ENCODE measurements at places on chromosomes 12 and 14.

- no peak for DNase-seq
These were observed 406.9 kb downstream of the LRFN5 start for GRCh38 chr14:42013559-42013958.

DNA sequence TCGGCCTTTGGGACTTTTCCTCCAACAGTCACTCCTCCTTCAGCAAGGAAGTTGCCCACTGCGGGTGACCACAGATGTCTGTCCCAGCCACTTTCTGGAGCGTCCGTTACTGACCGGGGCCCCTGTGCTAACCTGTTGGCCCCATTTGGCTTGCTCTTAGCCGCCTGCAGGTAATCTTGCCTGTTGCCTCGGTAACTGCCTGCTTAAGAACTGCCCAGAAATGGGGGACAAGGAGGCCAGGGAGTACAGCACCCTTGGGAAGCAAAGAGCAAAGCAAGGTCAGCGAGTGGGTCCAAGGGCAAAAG is 338.8 kb upstream of the SFSWAP start:
- DNase-seq = no peak

DNA sequence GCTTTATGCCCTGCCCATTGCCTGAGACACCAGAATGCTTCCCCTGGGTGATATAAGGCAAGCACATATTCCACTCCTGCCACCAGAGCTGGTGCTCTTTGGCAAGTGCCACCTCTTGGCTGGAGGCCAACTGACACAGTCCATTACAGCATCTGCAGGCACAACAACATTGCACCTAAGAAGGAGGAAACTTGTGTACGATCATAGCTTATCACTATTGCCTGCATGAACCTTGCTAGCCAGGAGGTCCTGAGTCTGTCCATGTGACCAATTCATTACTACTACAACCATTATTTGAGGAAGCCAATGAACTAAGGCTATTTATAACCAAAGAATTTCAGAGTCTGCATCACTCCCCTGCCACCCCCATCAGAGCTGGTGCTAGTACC is 119.8 kb upstream of the SCAF11 start:
- DNase-seq = no peak

DNA sequence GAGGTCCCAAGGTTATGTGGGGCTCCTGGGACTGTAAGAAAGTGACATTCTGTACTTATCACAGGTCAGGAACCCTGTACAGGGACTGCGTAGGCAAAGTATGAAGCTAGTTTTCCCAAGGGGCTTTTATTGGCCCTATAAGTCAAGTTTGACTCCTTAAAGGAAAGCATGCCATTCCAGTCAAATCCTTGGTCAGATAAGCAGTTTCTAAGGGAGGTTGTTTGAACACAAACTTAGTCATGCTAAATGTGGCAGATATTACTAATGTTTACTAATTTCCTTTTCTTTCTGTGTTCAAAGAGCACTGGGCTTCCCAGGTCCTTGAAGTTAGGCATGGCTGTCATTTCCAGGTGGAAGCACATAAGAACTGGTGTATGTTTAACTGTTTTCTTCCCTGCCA is 472.4 kb downstream of the ATP23 start:
- no peak for DNase-seq

GRCh38 chr12:85322715-85323114 is 42.7 kb downstream of the ALX1 start:
- no peak for DNase-seq

DNA sequence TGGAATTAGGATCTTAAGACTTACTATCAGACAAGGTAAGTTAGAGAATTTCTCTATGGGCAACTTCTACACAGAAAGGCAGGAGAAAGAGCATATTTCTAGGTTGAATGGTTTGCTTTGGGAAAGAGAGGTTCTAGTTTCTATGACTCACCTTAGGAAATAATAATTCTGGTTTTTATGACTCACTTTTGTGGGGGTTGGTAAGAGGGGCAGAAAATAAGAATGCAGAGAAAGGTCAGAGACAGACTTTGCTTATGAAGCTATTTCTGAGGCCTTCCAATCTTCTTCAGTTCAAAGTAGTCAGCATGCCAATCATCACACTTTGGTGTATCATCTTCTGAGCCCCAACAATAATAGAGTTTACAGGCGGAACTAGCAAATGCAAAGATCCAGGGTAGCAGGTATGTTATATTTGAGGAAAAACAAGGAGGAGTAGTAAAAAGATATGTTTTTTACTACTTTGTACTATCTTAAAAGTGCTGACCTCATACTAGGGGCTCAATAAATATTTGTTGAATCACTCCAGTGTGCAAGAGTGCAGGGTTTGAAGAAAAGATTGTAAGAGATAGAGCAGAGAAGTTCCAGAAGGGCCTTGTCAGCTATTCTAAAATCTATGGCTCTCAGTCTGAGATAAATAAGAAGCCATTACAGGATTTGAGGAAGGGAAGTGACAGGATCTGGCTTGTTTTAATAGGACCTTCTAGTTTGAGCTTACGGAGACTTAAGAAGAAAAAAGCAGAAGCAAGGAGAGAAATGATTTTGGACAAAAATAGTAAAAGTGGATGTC is 56.7 kb upstream of the LRFN5 start:
- no peak for DNase-seq

DNA sequence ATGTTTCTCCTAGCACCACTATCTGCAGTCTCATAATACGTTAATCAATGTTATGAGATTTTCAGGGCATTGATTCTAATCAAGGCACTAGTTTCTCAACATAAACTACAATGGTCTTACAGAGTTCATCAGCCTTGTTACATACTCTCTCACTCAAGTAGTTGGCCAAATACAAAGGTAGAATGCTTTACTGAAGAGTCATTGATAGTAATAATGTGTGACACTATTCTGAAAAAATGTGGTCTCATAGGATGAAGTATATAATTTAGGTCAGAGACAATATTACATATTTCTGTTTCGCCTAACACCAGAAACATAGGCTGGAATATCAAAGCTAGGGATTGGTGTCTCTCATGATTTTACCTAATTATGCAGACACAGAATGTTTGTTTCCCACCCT is 35.2 kb upstream of the MDGA2 start:
- no peak for DNase-seq

DNA sequence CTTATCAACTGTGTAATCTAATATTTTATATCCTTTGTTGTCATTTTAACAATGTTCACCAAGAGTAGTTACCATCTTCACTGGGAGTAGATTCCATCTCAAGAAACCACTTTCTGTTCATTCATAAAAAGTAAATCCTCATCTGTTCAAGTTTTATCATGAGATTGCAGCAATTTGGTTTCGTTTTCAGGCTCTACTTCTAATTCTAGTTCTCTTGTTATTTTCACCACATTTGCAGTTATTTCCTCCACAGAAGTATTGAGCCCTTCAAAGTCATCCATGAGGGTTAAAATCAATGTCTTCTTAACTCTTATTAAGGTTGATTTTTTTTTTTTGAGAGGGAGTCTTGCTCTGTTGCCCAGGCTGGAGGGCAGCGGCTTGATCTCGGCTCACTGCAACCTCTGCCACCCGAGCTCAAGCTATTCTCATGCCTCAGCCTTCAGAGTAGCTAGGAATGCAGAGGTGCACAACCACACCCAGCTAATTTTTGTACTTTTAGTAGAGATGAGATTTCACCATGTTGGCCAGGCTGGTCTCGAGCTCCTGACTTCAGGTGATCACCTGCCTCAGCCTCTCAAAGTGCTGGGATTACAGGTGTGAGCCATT is 276.6 kb downstream of the ACSS3 start:
- DNase-seq = no peak

GRCh38 chr14:95577067-95577800 is 42.4 kb downstream of the GLRX5 start:
- DNase-seq = peak; percentile 33

DNA sequence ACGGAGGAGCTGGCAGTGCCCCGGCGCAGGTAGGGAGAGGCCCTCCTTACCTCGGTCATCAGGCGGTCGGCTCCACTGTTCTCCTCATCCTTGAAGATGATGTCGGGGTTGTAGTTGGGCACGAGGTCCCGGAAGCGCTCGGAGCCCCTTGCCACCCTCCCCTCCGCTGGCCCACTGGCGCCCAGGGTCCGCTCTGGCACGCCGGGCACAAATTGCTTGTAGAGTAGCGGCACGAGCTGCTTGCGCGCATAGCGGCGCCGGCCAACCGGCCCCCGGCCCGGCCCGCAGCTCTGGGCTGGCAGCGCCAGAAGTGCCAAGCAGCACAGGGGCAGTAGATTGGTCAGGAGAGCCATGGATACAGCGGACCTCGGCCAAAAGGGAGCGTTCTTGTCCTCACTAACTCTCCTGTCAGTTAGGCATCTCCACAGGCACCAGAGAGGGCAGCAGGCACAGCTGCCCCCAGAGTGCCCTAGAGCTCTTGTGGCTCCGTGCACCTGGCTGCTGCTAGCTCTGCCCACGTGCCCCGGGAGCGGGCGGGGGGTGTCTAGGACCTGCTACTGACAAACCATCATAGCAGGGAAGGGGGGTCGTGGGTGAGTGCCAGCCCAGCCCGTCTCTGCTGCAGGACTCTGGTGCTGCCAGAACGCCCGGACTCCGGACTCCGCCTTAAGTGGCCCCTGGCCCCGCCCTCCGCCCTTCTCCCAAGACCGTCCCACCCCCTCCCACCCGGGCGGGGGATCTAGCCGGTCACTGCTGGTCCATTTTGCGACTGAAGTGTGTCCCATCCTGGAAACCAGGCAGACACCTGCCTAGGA is at the start of gene DHH:
Gene DHH, minus strand, starts transcription at position 642 of the 815 bp plus-strand sequence. Its CDS starts 289 bp downstream, at position 353.
- no peak for DNase-seq

DNA sequence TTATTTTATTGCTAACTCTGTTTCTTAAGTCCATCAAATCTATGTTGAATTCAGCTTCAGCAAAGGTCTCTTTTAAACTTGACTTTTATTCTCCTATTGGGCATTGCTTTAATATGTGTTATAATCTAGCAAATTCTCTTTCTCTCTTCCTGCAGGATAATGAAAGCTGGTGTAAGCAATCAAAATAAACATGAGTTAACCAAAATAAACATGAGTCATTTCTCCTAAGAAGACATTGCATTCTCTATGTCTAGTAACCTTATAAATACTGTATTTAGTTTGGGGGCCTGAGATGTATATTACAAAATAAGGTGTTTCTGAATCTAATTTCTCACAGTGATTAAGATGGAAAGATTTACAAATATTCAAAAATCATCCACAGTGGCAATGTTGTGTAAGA is 739.1 kb upstream of the ATXN7L3B start:
- DNase-seq = no peak

DNA sequence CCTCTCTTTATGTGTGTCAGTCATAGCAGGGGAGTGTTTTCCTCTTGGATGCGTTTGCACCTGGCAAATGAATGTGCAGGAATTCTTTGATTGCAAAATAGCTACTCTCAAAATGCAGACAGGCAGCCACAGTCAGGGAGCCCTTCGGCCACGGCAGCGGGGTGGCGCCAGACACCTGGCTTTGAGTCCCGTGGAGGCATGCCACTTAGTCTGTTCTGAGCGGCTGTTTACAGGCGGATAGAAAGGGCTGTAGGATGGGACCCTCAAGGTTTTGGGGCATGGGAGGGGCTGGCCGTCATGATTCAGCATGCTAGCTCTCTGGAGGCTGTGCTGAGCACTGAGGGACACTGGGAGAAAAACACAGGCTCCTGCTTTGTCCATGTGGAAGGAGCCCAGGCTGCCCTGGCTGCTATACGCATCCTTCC is 117.1 kb downstream of the SLC25A47 start:
- peak; percentile 23 for DNase-seq

DNA sequence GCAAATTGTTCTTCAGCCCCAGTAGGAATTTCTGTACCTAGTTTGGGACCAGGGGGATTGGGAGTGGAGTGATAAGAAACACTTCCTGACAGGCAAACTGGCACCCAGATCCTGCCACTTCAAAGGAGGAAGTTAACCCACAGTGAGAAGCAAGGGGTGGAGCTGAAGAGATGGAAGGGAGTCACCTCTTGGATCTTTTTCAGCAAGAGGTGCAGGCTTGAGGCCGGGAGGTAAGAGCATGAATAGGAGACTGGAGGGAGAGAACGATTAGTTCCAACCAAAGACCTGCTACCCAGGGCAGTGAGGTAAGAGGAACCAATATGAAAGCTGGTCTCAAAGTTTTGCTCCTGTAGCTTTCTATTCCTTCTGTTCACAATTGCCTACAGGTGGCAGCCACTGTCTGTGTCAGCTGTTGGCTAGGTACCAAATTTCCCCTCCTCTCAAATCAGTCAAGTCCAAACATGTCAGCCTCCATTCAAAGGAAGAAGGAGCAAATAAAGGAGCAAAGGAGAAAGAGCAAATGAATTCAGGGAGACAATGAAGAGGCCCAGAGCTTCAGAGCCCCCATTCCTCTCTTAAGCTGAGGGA is 14.9 kb upstream of the TAC3 start:
- DNase-seq = no peak

DNA sequence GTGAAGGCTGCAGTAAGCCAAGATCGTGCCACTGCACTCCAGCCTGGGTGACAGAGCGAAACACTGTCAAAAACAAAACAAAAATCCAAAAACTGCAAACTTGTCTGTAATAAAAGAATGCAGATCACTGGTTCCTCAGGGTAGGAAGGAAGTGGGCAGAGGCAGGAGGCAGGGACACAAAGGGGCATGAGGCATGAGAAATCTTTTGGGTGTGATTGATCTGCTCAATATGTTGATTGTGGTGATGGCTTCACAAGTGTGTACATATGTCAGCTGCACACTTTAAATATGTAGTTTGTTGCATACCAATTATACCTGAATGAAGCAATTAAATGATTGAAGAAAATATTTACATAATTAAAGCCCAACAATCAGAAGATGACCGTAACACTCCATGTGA is 117.6 kb downstream of the CMAS start:
- no peak for DNase-seq

- DNase-seq = no peak
These were observed 22.3 kb upstream of the EPS8 start for GRCh38 chr12:15811214-15812127.

GRCh38 chr14:82398256-82398655 is 864.6 kb upstream of the SEL1L start:
- no peak for DNase-seq

DNA sequence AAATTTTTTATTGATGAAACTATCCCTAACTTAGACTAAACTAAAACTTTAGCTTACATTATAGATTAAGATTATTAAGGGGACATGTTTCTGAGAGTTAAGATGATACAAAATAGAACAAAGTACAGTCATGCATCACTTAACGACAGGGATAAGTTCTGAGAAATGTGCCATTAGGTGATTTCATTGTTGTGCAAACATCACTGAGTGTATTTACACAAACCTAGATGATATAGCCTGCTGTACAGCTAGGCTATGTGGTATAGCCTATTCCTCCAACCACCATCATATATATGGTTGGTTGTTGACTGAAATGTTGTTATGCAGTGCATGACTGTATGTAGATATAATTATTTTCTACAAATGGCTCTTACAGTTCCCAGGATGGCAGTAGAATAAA is 46.5 kb downstream of the ATP6V1D start:
- DNase-seq = no peak

DNA sequence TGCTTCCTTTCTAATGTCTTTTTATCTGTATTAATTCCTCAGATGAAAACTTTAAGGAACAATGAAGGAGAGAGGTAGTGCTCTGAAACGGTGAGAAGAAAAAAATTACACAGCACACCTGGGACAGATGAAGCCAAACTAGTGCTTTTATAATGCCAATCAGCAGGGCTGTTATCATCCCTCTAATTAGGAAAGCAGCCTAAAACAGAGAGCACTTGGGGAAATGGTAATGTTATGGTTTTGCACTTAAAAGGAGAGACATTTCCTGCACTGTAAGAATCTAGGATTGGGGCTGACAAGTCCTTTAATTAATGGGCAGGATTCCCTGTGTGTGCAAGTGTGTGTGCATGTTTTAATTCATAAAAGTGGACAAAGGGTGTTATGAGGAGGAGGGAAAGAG is 4.8 kb upstream of the LMO3 start:
- no peak for DNase-seq

- peak; percentile 80 for DNase-seq
These were observed at the start of gene OAS2 for GRCh38 chr12:112978163-112979040. TSS of gene OAS2 (plus strand) at chr12:112978519. CDS start at chr12:112978609, 90 bp downstream.
